ENCODE measurements at places on chromosomes 16 and 17.
A peak's percentile ranks its signal among the peaks of the same experiment; 100 is the strongest.

DNA sequence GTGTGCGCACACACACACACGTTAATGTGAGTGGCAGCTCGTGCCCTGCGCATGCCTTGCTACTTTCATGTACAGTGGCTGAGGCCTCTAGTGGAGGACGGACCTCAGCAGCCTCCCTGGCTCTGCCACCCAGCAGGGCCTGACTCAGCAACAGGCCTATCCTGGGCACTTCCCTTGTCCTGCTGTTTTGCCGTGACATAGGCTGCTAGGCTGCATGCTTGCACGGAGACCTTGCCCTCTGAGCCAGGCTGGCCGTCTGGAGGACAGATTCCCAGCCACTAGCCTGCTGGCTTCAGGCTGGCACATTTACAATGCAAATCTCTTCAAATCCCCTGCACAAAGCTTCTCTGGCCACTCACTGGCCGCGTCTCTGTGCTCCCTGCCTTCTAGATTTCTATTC, 9.5 kb downstream of the RNF213 start:
- no peak for DNase-seq

GRCh38 chr17:37413875-37414519, 7.3 kb downstream of the TADA2A start:
- DNase-seq = no peak

DNA sequence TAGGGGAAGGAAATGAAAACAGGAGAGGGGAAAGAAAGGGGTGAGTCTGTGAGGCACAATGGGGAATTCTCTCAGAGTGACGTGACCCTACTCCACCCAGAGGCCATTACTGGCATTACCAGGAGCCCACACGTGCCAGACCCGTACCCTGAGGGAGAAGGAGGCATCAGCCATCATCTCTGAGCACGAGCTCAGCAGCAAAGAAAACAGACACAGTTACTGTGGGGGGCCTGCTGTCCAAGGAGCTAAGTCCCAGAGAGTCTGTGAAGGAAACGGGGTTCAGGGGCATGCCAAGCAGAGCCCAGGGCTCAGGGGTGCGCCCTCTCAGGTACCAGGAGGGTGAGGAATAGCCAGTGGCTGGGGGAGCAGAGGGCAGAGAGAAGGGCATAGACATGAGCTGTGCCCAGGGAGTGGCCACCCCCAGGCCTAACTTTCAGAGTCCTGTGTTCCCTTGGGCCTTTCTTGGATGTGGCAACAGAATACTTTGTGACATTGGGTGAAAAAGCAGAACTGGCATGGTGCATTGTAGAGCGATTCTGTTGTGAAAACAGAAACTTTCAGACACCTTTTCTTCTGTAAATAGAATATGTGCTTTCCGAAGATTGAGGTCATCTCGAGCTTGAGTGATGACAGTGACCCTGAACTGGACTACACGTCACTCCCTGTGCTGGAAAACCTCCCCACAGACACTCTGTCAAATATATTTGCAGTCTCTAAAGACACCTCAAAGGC, 11.3 kb downstream of the TAF1C start:
- DNase-seq = peak; percentile 69

- DNase-seq = no peak
Observed at GRCh38 chr16:86534779-86535615, 20.0 kb downstream of the MTHFSD start.

DNA sequence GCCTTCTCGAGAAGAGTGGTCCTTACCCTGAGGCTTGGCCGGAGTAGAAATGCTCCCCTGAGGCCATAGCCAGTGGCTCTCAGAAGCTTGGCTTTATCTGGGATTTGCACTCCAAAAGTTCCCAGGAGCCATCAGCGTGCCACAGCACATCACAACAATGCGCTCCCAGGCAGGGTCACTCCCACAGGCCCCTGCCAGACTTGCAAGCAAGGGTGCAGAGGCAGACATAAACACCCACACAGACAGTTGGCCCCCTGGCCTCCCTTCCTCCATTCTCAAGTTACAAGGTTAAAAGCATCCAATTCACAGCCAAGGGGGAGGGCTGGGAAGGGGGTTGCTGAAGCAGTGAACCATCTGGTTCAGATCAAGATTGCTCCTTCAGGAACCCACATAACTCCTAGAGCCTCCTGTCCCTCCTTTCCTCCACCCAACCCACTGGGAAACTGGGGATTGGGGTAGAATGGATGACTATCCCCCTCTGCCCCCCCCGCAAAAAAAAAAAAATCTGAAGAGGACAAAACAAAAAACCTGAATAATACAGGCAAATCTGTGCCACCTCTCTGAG, 1.8 kb downstream of the ST3GAL2 start:
- no peak for DNase-seq

- DNase-seq = peak; percentile 52
Observed at GRCh38 chr17:78172249-78173051, 4.1 kb downstream of the SYNGR2 start.

- no peak for DNase-seq
Observed at GRCh38 chr17:28816540-28816939, 26.1 kb downstream of the FAM222B start.

- peak; percentile 80 for DNase-seq
Observed at GRCh38 chr16:50266337-50267091, at the start of gene ADCY7. Gene ADCY7 (plus strand): TSS chr16:50266551. CDS start chr16:50288180, 21,629 bp downstream.

GRCh38 chr17:27552276-27552732, 78.7 kb upstream of the LGALS9 start:
- no peak for DNase-seq

DNA sequence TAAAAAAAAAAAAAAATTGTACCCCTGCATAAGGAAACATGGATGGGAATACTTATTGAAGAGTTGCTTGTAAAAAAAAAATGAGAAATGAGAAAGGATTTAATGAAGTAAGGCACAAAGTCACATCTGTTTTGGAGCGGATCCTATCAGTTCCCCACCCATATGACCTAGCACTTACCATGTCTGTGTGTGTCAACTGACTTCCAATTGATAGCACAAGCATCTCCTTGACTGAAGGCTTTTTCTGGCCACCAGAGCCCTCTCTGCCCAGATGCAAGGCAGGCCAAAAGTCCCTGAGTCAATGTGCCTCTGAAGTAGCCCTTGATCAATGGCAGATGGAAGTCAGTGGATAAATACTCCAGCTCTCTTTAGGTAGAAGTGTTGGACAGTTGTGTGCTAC, 13.4 kb upstream of the NLK start:
- DNase-seq = no peak

DNA sequence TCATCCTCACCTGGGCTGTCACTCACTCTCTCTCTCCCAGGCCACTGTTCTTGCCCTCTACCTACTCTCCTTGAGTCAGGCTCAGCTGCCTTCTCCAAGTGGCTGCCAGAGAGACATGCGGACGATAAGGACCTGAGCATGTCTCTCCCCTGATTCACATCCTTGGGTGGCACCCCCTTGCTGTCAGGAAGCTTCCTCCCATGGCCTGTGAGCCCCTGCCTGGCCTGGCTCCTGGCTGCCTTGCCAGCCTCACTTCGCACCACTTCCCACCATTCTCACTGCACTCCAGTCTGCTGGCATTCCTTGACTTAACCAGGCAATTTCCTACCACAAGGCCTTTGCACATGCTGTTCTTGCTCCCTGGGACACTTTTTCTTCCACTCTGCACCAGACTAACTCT, 2.7 kb upstream of the ALDH3A1 start:
- no peak for DNase-seq

GRCh38 chr17:47218896-47219430, 9.8 kb downstream of the MYL4 start:
- DNase-seq = peak; percentile 57

DNA sequence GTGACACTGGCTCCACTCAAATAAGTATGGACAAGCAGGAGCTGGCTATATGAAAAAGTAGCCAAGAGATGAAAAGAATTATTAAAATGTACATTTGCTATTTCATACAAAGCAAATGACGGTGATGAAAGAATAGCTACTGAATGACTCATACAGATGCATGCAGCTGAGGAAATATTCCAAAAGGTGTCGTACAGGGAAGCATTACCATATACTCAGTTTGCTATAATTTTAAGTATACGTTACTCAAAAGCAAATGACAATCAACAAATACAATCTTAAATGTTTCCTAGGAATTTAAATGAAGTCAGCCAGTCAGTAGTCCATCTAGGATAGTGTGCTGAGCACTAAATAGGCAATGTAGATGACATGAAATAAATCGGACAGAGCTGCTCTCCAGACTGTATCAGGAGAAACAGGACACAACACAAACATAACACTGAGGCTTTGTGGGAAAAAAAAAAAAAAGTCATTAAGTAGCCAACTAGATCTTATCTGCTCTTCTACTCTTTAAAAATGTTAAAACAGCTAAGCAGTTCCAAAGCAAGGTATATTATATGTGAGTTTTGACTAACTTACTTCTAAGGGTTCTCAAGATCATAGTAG, 65.0 kb downstream of the NCOR1 start:
- DNase-seq = no peak

- DNase-seq = no peak
Observed at GRCh38 chr17:36921095-36921851, 16.0 kb upstream of the LHX1 start.

DNA sequence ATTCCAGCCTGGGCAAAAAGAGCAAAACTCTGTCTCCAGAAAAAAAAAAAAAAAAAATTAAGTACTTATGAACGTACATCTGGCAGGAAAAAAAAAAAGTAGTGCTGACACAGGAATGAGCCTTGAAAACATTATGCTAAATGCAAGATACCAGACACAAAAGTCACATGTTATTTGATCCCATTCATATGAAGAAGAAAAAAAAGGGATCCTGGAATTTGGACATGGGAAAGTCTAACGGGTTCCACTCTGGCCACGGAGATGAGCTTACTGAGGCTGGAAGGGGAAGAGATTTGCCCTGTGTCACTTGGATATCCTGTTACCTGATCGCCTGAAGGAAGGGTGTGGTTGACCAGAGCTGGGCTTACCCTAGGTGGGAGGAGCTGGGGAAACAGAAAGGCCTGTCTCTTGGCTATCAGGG, 251.9 kb downstream of the PARN start:
- DNase-seq = no peak

Measured in left cardiac atrium (tissue), 4 donors.